Heart right ventricle (tissue), 16 donors: ENCODE measurements at places on chromosomes 13 and 19. TPM values are rescaled to one million over a fixed set of nuclear protein-coding genes. Genes with fewer than 3 reads are reported as not detected.

DNA sequence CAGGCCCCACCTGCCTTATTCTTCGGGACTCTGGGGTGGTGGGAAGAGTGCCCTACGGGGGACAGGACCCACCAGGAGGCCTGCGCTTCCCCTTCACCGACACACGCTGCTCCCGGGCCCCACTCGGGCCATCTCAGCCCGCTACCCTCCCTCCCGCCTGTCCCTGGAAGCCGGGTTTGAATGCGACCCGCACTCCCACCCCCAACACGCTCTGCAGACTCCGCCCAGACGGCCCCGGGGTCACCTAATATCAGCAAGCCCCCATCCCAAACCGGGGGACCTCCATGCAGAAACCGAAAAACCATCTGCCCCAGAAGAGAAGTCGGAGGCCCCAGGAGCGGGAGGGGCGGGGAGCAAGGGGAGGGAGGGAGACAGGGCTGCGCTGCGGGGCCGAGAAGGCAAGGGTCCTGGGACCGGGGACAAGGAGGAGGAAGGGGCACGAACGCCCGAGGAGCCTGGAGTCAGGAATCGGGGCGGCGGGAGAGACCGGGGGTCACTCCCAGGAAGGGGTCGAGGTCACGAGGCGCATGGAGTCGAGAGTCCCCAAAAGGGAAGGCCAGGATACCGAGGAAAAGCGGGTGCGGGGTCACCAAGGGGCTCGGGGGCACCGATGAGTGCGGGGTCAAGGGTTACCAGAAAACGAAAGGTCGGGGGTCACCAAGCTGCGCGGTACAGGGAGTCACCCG, 766 bp downstream of the SBNO2 start:
- DNase-seq = no peak

- DNase-seq = no peak
Observed at GRCh38 chr19:49558591-49558990, 21.8 kb downstream of the NOSIP start.

- DNase-seq = no peak
Observed at GRCh38 chr19:18999016-18999758, 34.1 kb downstream of the SUGP2 start.

SELENOV gene
- not detected for polyA plus RNA-seq

- peak; percentile 1 for DNase-seq
Observed at GRCh38 chr19:309206-309565, 18.0 kb upstream of the PLPP2 start.

DNA sequence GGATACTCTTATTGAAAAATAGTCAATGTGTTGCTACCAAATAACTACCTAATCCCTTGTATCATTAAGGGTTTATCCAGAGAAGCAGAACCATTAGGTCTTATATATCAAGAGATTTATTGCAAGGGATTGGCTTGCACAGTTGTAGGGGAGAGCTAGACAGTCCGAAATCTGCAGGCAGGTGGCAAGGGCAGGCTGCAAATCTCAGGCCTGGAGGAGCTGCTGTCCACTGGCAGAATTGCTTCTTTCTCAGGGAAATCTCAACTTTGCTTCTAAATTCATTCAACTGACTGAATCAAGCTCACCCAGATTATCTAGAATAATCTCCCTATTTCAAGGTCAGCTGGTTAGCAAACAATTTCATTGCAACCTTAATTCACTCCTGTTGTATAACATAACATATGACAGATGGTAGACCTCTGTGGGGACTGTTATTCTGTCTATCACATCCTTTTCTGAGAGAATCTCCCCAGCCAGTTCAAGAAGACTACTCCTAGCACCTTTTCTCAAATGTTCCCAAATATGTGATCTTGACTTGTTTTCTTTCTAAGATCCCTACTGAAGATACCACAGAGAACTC, 194.2 kb downstream of the NHLRC3 start:
- no peak for DNase-seq

DNA sequence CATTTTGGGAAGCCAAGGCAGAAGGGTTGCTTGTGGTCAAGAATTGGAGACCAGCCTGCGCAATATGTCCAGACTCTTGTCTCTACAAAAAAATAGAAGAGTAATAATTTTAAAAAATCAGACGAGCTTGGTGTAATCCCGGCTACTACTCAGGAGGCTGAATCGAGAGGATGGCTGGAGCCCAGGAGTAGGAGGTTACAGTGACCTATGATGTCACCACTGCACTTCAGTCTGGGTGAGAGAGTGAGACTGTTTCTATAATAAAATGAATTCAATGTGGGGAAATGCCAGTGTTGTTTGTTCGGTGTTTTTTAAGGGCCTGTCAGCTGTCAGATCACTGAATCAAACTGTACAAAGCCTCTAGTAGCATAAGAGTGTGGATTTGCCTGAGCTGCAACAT, 1.2 kb upstream of the FBXL3 start:
- no peak for DNase-seq

TYROBP gene
- 60.9 TPM for polyA plus RNA-seq

IZUMO2 gene
- not detected for polyA plus RNA-seq

- DNase-seq = no peak
Observed at GRCh38 chr13:88103824-88104223, 432.7 kb downstream of the SLITRK5 start.

- no peak for DNase-seq
Observed at GRCh38 chr13:97267418-97268059, 45.4 kb downstream of the MBNL2 start.

KIR2DL1 gene
- polyA plus RNA-seq = 0.04 TPM

ZNF223 gene
- polyA plus RNA-seq = 4.8 TPM
